ENCODE measurements at places on chromosomes 5 and 9. TPM values are rescaled to one million over a fixed set of nuclear protein-coding genes. Genes with fewer than 3 reads are reported as not detected.

GRCh38 chr5:7436521-7436920 is 40.6 kb downstream of the ADCY2 start:
- H3K36me3 ChIP-seq, result no peaks in the 10 kb centered on the region
- no peak for DNase-seq
- no peak overlapping the region for H3K27ac ChIP-seq
- H3K27me3 ChIP-seq, result no peaks in the 10 kb centered on the region
- no peaks in the 10 kb centered on the region for H3K4me1 ChIP-seq

The PCDHB16 gene
- 4.6 TPM for total RNA-seq

DNA sequence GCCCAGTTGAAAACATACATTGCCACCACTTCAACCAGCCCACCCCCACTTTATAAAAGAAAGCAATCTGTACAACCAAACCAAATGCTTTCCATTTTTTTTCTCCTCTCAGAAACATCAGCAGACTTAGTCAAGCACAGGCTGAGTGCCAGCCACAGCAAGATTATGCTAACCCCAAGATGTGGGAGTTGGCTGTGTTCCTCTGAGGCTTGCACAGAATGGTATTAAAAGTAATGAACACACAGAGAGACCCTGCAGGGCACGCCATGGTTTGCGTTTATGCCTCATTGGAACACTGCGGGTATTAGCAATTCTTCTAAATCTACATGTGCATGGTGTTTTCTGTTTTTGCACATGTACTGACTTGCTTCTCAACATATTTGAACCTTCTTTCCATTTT is 419.9 kb upstream of the GRAMD2B start:
- H3K4me1 ChIP-seq, result peaks cover 20% of the 10 kb centered on the region
- no peak overlapping the region for H3K4me3 ChIP-seq
- no peaks in the 10 kb centered on the region for H3K27me3 ChIP-seq
- H3K27ac ChIP-seq, result no peak overlapping the region
- no peaks in the 10 kb centered on the region for H3K36me3 ChIP-seq

GRCh38 chr9:110939047-110939446 is 99.2 kb downstream of the LPAR1 start:
- H3K36me3 ChIP-seq, result no peaks in the 10 kb centered on the region
- H3K4me3 ChIP-seq, result no peak overlapping the region
- DNase-seq, result no peak
- H3K4me1 ChIP-seq, result peaks cover 7% of the 10 kb centered on the region
- no peaks in the 10 kb centered on the region for H3K27me3 ChIP-seq

The MBLAC2 gene
- 6.0 TPM for total RNA-seq

The CTXN3 gene
- not detected for total RNA-seq

- H3K27ac ChIP-seq, result no peak overlapping the region
- no peak for DNase-seq
- H3K4me3 ChIP-seq, result no peak overlapping the region
Observed at GRCh38 chr9:20771729-20772128, 87.7 kb downstream of the FOCAD start.

- peak; percentile 46 for DNase-seq
- peak overlapping the region; percentile 57 for H3K27ac ChIP-seq
- no peaks in the 10 kb centered on the region for H3K27me3 ChIP-seq
- no peak overlapping the region for H3K4me3 ChIP-seq
Observed at GRCh38 chr5:111655169-111655924, 101.6 kb downstream of the NREP start.

DNA sequence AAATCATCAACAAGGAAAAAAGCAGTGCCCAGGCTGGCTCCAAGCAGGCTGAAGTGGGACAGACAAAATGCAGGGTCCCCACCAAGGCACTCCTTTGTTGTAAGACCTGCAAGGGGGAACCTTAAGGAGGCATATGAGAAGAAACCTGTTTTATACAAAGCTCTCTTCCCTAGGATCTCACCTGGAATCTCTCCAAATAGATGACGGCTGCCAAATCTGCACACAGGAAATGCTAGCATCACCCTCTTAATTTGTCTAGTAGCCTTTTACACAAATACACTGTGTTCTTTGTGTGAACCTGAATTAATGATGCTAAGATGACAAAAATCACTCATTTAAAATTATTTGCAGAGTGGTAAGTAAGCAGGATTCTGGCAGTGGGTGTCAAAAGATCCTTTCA is 280.2 kb downstream of the SPOCK1 start:
- no peaks in the 10 kb centered on the region for H3K36me3 ChIP-seq
- H3K27me3 ChIP-seq, result no peaks in the 10 kb centered on the region
- peaks cover 59% of the 10 kb centered on the region for H3K4me1 ChIP-seq
- peak; percentile 40 for DNase-seq

DNA sequence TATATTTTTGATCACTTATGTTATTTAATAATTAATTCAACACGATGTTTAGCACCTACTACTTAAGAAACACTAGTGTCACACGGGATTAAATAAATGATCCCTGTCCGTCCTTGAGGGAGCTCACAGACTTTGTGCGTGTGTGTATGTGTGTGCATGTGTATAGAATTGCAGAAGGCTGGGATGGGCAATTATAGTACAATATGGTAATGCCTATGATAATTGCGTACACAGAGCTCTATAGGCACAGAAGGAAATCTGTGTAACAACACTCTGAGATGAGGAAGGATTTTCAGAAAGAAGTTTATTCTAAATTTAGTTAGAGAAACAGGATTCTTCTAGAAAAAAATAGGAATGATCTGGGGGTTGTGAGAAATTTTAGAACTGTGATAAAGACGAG is 76.9 kb downstream of the CDH12 start:
- H3K27me3 ChIP-seq, result no peaks in the 10 kb centered on the region
- no peak for DNase-seq
- H3K27ac ChIP-seq, result no peak overlapping the region
- no peaks in the 10 kb centered on the region for H3K4me1 ChIP-seq
- H3K36me3 ChIP-seq, result no peaks in the 10 kb centered on the region
- H3K4me3 ChIP-seq, result no peak overlapping the region

DNA sequence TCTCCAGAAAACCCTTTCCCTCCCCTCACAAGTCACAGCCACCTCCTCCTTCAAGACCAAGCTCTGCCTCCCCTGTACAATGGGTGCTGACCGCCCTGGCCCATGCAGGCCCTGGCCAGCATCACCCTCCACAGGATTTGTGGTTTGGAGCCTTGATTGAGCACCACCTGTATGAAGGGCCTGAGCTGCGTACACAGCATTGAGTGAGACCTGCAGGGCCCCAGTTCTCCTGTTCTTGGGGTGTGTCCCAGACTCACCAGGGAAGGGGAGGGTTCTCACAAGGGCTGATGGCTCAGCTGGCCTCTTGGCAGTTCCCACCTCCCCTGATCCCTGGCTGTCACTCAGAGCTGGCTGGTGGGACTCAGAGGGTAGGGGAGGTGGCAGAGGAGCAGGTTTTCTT is 63.7 kb upstream of the IER5L start:
- no peaks in the 10 kb centered on the region for H3K36me3 ChIP-seq
- H3K4me3 ChIP-seq, result no peak overlapping the region
- no peaks in the 10 kb centered on the region for H3K27me3 ChIP-seq

The SLC45A2 gene
- not detected for total RNA-seq

DNA sequence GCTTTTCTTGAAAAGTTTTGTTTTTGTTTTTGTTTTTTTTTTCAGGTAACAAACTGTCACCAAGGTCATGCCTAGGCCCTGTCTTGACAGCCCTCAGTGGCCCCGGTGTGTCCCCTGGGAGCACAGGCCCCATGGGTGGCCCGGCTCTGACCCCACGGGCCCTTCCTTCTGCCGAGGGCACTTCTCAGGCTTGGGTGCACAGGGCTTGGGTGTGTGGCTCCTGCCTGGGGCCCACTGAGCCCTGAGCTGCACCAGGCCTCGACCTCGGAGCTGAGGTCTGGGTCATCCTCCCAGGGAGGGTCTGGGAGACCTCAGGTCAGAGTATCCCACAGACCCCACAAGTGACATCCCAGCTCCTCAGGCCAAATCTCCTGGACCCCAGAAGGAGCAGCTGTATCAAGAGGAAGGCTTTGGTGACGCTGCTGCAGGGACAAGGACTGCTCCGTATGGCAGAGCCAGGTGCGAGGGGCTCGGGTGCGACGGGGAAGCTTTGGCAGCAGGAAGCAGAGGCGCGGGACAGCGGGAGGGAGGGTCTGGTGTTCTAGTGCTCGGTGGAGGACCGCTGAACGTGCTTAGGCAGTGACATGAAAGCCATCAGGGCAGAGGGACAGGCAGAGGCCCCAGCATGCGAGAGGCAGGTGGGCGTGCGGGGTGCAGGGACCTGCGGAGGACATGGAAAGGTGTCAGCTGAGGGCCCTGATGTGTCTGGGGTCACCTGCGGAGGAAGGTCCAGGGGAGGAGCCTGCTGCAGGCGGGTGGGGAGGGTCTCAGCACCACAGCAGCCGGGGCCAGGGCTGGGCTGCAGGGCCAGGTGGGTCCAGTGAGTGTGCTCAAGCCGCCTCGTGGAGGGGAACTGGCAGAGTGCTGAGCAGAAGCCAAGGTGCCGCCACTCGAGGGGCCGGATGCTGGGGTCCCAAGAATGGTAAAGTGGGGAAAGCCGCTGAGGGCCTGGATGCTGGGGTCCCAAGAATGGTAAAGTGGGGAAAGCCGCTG is 18.4 kb upstream of the SLC9A3 start:
- no peaks in the 10 kb centered on the region for H3K36me3 ChIP-seq
- DNase-seq, result peak; percentile 1
- no peak overlapping the region for H3K27ac ChIP-seq
- no peaks in the 10 kb centered on the region for H3K27me3 ChIP-seq
- peaks cover 17% of the 10 kb centered on the region for H3K4me1 ChIP-seq
- H3K4me3 ChIP-seq, result no peak overlapping the region

The C8G gene
- not detected for total RNA-seq

DNA sequence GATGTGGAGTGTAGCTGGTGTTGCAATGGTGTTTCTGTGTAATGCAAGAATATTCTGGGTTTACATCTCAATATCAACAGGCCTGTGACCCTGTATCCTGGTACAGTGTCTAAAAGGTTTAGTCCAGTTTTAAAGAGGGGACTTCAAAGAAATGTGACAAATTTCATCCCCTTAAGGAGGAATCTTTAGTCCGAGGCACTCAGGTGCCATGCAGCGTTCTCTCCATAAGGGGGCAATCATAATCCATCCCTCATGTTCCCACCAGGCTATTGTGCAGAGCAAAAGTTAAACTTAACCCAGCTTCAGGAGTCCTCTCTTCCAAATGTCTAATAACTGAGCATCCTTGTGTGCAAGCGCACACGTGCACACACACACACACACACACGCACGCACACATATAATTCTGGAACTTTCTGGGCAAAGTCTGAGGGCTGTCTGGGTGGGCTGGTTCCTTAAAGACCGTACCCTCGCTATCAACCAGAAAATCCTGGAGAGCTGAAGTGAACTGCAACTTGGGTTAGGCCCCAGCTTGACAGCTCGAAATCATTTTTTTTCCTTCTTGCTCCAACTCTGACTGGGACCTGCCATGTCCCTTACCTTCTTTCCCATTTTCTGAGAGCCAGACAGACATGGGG is 46.0 kb downstream of the CRB2 start:
- H3K4me1 ChIP-seq, result no peaks in the 10 kb centered on the region
- H3K4me3 ChIP-seq, result no peak overlapping the region
- DNase-seq, result no peak
- H3K27me3 ChIP-seq, result no peaks in the 10 kb centered on the region
- H3K36me3 ChIP-seq, result no peaks in the 10 kb centered on the region

DNA sequence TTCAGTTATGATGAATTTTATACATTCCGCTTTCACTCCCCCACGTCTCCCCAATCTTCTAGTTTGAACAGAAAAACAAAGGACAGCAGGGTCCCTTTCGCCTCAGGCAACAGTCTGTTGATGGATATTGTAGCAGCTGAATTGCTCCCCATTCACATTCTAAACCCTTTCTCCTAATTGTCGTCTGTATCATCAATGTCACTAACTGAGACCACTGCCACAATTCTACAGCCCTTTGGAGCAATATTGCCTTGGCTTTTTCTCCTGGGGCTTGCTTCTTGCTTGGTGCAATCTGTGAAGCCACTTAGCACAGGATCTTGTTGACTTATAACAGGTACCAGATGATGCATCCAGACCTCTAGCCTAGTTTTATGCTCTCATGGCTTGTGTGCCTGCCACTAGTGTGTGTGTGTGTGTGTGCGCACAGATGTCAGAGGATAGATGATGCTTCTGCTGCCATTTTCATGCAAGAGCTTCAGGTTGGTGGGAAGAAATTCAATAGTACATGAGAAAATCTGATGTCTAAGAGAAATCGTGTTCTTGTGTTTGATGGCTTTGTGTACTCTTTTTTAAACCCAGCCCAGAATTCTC is 195.2 kb upstream of the ISL1 start:
- no peak for DNase-seq
- no peaks in the 10 kb centered on the region for H3K4me1 ChIP-seq
- no peak overlapping the region for H3K4me3 ChIP-seq
- H3K27ac ChIP-seq, result no peak overlapping the region

GRCh38 chr5:128973244-128973643 is 8.0 kb downstream of the SLC27A6 start:
- no peaks in the 10 kb centered on the region for H3K4me1 ChIP-seq
- no peaks in the 10 kb centered on the region for H3K36me3 ChIP-seq
- H3K27ac ChIP-seq, result no peak overlapping the region
- H3K4me3 ChIP-seq, result no peak overlapping the region

GRCh38 chr5:34857161-34857560 is 18.2 kb downstream of the TTC23L start:
- DNase-seq, result no peak
- H3K36me3 ChIP-seq, result no peaks in the 10 kb centered on the region
- no peak overlapping the region for H3K4me3 ChIP-seq
- no peaks in the 10 kb centered on the region for H3K27me3 ChIP-seq
- H3K27ac ChIP-seq, result no peak overlapping the region

DNA sequence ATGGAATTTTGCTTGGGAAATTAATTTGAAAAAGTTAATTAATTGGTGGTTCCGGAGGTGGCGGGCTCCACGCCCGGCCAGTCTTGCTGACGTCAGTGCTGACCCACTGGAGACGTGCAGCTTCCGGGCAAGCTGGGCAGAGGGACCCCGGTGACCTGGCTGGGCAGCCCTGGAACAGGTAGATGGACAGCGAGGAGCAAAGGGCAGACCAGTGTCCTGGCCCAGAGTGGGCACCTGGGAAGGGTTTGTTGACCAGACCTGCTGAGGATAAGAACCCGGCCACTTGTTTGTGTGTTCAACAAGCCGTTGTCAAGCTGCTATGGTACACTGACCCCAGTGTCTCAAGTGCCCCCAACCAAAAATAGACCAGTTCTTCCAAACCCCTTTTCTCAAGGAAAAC is 17.5 kb downstream of the CXXC5 start:
- H3K4me3 ChIP-seq, result no peak overlapping the region
- H3K27ac ChIP-seq, result peak overlapping the region; percentile 98
- H3K4me1 ChIP-seq, result peaks cover 99% of the 10 kb centered on the region

DNA sequence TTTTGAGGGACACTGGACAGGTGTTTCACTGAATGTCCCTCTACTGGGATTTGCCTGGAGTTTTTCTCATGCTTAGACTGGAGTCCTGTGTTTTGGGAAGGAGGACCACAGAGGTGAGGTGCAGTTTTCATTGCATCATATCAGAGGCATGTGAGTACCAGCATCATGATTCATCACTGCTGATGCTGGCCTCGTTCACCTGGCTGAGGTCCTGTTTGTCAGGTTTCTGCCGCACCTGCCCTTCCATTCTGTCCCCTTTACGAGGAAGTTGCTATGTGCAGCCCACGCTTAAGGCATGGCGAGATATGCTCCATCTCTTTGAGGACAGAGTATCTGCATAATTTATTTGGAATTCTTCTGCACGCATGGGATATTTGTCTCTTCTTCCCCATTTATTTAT is 162.1 kb downstream of the TENT4A start:
- H3K36me3 ChIP-seq, result no peaks in the 10 kb centered on the region
- H3K4me1 ChIP-seq, result peaks cover 4% of the 10 kb centered on the region
- no peaks in the 10 kb centered on the region for H3K27me3 ChIP-seq
- H3K27ac ChIP-seq, result no peak overlapping the region
- DNase-seq, result no peak

- peaks cover 64% of the 10 kb centered on the region for H3K4me1 ChIP-seq
- peak; percentile 45 for DNase-seq
- peak overlapping the region; percentile 92 for H3K27ac ChIP-seq
- no peak overlapping the region for H3K4me3 ChIP-seq
- H3K27me3 ChIP-seq, result no peaks in the 10 kb centered on the region
Observed at GRCh38 chr5:68290260-68290674, 74.7 kb downstream of the PIK3R1 start.

Measured in body of pancreas (tissue), 4 donors.